CD4-positive, CD25-positive, alpha-beta regulatory T cell (primary cell): ENCODE measurements at places on chromosomes 7 and 10. TPM values are rescaled to one million over a fixed set of nuclear protein-coding genes. Genes with fewer than 3 reads are reported as not detected.

KLF6 gene
- total RNA-seq = 1,887 TPM

PLAC9 gene
- total RNA-seq = not detected

GRCh38 chr7:25951414-25952260, 200.4 kb upstream of the NFE2L3 start:
- peak; percentile 9 for DNase-seq

DNA sequence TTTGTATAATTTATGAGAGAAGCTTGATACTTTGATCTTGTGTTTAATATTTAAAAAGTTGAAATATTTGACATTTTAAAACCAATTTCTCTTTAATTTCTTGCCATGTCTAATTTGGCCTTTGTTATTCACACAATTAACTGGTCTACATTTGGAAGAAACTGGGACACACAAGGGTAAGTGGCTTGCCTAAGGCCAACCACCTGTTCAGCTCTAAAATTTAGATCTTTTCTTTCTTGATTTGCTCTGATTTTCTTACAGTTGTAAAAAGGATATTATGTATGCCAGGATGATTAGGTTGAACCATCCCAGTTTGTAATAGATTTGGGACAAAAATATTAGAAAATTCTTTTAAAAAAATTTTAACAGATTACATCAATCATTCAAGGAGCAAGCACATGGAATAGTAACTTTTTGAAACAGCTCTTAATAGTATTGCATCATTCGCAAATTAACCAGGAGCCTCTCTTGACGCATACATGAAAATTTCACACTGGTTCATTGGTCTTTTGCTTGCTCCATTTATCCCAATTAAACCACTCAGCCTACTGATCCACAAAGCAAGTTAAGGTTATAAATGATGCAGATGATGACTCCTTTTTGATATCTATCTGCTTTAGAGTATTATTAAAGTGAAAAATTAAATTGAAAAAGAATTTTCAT, 222.4 kb upstream of the SLC26A5 start:
- DNase-seq = no peak
